ENCODE measurements at places on chromosomes 2 and 18.

DNA sequence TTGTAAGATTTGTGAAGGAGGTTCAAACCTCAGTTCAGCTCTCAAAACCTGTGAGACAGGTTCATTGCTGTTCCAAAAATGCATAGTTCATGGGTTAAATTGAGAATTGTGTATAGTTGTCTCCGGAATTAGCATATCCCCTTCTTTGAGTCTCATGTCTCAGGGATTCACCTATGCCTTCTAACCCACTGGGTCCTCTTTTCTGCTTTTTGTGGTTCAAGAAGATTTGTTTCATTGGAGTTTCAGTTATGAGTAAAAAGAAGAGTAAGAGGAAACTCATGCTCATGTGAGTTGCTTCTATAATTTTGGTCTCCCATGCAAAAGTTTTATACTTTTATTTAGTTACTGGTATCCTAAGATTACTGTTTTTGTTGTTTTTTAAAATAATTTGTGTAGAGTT is 1219.8 kb upstream of the ZEB2 start:
- DNase-seq, result no peak

- DNase-seq, result no peak
These were observed 32.2 kb upstream of the MAT2A start for GRCh38 chr2:85506768-85507181.

DNA sequence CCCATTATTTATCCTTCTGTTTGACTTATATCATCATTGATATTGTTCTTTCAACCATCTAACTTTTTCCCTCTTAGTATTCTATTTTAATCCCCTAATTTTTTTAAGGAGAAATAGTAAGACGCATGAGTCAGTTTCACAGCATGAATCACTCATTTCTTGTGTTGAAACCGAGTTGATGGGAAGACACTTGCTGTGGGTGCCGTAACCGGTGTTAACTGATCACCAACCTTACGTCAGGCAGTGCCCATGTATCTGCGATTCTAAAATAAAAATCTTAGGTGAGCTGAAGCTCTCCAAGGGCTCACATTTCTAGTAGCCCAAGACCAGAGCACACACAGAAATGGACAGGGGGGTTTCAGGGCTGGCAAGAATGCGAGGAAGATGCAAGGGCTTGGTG is 348.1 kb downstream of the GALR1 start:
- no peak for DNase-seq

DNA sequence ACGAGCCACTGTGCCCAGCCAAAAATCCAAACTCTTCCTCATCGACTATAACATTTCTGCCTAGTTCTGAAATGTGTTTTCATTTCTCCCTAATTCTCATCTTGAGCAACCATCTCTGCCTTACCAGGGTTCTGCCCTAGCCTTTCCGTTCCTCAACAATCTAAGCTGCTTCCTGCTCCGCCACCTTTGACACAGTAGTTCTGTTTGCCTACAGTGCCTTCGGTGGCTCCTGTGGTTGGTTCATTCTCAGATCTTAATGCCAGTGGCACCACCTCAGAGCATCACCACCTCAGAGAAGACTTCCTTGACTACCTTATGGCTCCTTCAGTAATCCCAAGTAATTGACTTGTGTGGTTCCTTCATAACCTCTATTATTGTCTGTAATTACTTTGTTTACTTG is 3.8 kb downstream of the SOCS6 start:
- no peak for DNase-seq
